ENCODE measurements at places on chromosomes 12 and 14.

GRCh38 chr14:50082784-50083466 lies 33.4 kb downstream of the VCPKMT start:
- no peak for DNase-seq

GRCh38 chr12:106586803-106587684 lies 4.2 kb downstream of the RFX4 start:
- DNase-seq, result no peak

- DNase-seq, result no peak
Observed at GRCh38 chr14:96221841-96222240, 17.2 kb downstream of the BDKRB2 start.

DNA sequence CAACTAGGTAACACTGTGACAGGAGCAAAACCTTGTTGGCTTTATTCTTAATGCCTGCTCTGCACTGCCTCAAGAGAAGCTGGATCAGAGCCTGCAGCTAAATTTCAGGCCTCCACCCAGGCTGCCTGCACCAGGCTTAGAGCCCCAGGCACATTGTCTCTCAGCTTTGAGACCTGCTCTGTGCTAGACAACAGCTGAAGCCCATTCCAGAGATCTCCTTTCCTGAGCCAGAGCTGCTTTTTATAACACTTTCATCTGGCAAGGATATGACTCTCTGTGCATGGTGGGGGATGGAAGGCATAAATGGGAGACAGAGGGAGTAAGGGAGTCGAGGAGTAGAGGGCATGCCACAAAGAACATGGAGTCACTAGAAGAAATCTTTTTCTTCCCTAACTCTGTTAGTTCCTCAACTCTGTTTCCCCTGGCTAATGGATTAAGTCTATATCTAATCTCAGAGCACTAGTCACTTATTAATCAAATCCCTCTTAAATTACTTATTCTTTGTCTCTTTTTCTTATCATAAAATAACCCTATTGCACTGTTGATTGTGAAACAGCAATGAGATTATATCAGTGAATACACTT lies 27.1 kb upstream of the LUM start:
- DNase-seq, result no peak

DNA sequence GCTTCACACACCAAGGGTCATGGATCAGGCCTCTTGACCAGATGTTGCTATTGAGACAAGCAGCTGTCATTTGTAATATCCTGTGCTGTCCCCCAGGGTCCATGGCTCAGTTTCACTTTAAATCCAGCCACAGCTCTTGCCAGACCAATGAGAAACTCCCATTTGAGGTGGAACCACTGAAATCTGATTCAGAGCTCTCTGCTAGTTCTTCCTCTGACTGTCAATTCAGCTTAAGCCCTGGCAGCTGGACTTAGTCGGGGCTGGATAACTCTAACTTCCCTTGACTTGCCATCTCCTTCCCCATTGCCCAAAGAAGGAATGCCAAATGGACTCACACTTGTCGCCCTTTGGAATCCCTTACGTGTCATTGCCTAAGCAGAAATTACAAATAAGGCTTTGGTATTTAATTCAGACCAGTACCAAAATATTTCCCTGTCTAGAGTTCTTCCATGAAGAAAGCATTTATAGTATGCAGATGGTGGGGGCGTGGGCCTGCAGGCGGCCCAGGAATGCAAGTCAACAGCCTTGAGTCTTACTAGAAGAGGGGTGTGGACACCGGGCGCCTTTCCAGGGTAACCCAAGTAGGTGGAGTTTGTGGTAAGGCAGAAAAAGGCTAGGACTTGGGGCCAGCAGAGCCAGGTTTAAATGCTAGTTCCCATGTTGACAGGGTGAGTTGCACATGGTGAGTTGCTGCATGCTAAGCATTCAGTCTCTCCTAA lies 96.9 kb upstream of the TMPO start:
- no peak for DNase-seq

DNA sequence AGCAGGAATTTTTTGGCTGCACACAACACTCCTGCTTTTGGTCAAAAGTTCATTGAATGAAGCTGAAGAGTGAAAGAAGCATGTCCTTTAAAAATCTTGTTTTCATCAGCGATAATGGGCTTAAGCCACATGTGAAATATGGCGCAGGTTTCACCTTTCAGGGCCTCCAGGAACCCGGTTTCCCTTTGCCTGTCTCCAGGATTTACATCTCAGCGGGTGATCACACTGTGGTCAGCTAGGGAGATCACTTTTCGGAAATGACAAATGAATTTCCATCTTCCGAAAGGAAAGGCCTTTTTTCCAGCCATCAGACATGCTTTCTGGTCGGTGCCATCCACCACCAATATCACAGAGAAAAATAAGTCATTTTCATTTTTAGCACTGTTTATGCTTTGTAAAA lies 727.1 kb upstream of the TBX3 start:
- DNase-seq, result no peak

- no peak for DNase-seq
Observed at GRCh38 chr12:71469258-71469750, 29.7 kb downstream of the LGR5 start.

GRCh38 chr12:43309959-43310358 lies 242.0 kb downstream of the ADAMTS20 start:
- no peak for DNase-seq

DNA sequence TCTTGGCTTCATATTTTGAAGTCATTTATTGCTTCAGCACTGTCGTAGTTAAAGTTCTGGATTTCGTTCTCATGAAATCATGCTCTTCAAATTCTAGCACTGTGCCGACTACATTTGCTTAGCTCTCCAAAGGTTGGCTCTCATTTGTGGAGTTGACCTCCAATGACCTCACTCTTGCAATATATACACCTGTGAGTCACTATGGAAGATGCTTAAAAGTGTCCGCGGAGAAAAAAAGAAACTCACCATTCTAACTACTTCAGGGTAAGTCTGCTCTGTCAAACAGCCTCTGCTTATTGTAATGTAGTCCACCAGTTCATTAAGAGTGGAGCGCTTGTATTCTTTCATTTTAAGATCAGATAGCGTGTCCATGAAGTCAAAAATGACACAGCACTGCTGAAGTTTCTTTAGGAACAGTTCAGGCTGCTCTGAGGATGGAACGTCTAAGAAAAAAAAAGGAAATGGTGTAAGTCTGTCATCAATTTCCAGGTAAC lies 89.7 kb downstream of the PPP2R5E start:
- DNase-seq, result peak; percentile 81

Data from hematopoietic multipotent progenitor cell treated with erythropoietin and hydrocortisone succinate and interleukin-3 and kit ligand, for 17 days (in vitro differentiated cells).